Motor neuron (in vitro differentiated cells): ENCODE measurements at places on chromosomes 3 and 15. TPM values are rescaled to one million over a fixed set of nuclear protein-coding genes. Genes with fewer than 3 reads are reported as not detected.
A peak's percentile ranks its signal among the peaks of the same experiment; 100 is the strongest.

The ARHGEF26 gene
- 11.8 and 12.2 TPM in 2 replicates for total RNA-seq

The TRPM1 gene
- not detected in 2 replicates for total RNA-seq

The GOLGA8O gene
- not detected in 2 replicates for total RNA-seq

The SLC2A2 gene
- total RNA-seq = not detected in 2 replicates

The RTP4 gene
- total RNA-seq = not detected in 2 replicates

The DZIP1L gene
- total RNA-seq = 20.1 and 32.5 TPM in 2 replicates

GRCh38 chr3:86830566-86830965 is 160.4 kb downstream of the VGLL3 start:
- ATAC-seq = no peak

DNA sequence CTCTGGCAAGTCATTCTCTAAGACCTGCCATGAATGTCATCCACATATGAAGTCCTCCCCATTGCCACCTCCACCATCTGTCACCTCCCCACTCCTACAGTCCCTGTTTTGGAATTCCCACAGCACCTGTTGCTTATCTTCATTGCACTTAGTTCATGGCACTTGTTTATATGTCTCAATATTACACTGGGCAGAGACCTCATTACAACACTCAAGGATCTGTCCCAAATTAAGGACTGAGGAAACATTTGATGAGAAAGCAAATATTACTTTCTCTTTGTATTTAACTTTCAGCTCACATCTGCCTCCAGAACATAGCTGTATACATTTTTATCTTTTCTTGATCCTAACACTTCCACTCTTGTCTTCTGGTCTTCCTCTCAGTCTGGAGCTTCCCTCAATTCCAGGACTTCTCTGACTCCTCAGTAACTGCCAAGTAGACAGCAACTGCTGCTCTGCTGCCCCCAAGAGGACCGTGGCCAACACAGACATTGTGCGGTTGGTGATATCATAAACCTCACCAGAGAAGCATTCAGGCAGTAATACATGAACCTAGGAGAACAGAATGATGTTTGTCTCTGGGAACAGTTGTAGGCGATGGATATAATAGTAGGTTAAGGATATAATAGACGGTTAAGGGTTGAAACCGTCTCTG is 45.0 kb upstream of the FGF12 start:
- peak; percentile 52 for ATAC-seq

DNA sequence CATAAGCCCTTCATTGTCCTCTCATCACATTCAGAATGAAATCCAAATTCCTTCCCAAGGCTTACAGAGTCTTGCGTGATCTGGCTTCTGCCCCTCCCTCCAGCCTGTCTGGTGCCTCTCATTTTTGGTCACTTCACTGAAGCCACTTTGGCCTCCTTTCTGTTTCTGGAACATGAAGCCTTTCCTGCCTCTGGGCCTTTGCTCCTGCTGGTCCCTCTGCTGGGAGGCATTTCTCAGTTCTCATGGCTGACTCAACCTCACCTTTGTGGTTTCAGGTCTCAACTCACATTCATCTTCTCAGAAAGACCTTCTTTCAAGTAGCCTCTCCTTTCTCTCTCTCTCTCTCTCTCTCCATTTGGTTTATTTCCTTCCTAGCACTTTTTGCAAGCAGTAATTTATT is 43.9 kb upstream of the BHLHE40 start:
- ATAC-seq = no peak

DNA sequence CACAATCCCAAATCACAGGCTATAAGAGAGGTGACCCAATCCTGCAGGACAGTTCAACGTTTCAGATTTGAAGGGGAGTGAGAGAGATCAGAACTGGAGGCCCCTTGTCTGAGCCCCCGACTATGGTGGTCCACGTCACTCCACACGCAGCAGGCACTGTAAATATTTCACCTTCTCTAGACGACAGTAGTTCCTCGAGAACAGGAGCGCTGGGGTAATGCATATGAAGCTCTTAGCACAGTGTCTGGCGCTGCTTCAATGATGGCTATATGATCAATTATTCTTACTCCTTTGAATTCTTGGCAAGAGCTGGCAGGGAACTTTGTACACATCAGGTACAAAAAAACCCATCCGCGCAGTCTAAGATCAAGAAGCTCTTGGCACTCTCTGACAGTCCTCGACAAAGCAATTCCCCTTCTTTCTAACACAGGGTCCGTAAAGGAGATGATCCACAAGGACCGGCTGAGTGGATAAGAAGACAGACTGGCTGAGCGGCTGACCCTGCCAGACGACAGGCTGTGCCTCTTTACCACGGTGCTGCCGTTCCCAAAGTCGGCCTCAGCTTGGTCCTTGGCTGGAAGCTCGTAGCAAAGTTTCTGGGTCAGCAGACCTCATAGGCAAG is 522 bp upstream of the NRROS start:
- ATAC-seq = peak; percentile 48

- ATAC-seq = no peak
Measured at GRCh38 chr3:28840976-28841376, 439.9 kb upstream of the RBMS3 start.

GRCh38 chr15:101368861-101369642 is 74.0 kb upstream of the SNRPA1 start:
- no peak for ATAC-seq

- ATAC-seq = no peak
Measured at GRCh38 chr3:190384309-190384756, 3.6 kb upstream of the CLDN16 start.

- no peak for ATAC-seq
Measured at GRCh38 chr3:21100656-21101359, 650.2 kb downstream of the ZNF385D start.

DNA sequence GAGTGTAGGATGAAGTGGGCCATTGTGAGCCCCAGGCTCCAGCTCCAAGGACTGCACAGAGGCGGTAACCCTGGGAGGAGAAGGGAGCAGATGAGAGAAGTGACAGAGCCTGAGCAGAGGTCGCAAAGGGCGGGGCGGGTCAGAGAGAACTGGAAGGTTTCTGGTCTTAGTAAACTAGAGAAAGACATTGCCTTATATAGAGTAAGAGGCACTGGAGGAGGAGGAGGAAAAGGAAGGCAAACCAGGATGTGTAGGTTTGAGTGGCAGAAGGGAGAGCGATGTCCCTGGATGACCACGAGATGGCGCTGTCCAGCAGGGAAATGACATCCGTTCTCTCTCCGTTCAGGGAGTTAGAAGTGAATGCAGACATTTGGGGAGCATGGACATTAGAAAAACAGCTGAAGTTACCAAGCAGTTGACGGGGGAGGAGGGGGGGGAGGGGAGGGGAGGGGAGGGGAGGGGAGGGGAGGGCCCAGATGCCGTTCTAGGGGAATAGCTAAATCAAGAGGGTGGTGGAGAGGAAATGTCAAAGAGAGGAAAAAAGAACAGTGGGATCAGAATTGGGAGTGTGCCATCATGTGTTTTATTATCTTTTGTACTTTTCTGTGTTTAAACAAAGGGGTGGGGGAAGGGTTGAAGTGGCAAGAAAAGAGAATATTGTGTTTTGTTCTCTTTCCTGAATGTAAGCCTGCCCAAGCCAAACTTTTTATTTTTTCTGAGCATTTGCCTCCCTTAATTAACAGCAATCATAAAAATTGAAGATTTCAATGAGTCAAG is 48.8 kb downstream of the STARD5 start:
- ATAC-seq = peak; percentile 71

DNA sequence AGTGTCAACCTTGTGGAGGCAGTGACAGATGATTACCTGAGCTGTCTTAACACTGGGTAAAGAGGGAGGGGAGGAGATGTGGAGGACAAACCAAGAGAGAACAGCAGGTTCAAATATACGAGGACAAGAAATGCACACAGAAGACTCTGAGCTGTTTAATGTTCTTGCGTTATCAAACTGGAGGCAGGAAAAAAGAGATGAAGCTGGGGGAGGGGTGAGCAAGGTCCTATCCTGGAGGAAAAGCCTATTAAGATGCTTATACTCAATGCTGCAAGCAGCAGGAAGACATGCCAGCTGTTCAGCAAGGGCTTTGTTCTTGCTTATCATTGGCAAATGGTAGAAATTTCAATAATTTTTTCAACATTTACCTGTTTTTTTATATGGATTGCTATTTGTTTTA is 345.7 kb upstream of the TRIM42 start:
- ATAC-seq = no peak

- no peak for ATAC-seq
Measured at GRCh38 chr3:103167850-103168249, 733.0 kb downstream of the ZPLD1 start.

DNA sequence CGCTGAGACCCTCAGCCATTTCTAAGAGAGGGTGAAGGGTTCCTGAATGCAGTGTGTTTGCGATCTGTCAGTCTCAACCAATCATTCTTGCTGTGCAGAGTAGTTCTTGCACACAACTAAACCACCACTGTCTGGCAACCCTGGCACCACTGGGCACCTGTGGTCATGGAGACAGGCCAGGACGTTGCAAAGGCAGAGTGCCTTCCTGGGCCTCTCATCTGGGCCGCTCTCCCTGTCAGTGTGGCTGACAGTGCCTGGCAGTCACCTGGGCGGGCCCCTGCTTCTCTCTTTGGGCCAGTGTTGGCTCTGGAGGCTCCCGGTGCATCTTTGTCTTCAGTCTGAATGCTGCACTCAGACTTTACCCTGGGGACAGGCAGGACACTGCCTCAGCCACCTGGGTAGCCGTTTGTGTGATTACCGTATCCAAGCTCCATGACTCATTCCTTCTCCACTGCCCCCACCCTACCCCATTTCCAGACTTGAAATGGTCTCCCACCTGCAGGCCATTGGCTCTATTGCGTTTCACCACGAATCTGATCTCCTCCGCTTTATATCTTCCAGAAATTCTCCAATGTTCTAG is 104.6 kb upstream of the KLF13 start:
- ATAC-seq = peak; percentile 73

GRCh38 chr3:149377408-149378364 is at the start of gene TM4SF1:
TSS of gene TM4SF1 (minus strand) at chr3:149377649. CDS start at chr3:149377547, 102 bp downstream.
- ATAC-seq = no peak

DNA sequence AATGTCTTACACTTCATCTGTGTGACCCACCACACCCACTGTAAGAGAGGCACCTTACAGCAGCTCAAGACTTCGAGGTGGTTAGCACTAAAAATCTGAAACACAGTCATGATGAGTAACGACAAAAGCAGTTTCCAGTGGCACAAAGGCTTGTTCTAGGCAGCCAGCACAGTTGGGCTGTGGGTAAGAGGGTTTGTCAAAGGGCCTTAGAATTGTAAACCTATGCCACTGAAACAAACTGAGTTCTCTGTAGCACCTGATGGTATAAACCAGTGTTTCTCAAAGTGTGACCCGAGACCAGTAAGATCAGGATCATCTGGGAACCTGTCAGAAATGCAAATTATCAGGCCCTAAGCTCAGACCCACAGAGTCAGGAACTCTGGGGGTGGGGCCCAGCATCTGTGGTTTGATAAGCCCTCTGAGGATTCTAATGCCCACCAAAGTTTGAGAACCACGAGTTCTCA is 36.5 kb downstream of the DAPK2 start:
- peak; percentile 5 for ATAC-seq

DNA sequence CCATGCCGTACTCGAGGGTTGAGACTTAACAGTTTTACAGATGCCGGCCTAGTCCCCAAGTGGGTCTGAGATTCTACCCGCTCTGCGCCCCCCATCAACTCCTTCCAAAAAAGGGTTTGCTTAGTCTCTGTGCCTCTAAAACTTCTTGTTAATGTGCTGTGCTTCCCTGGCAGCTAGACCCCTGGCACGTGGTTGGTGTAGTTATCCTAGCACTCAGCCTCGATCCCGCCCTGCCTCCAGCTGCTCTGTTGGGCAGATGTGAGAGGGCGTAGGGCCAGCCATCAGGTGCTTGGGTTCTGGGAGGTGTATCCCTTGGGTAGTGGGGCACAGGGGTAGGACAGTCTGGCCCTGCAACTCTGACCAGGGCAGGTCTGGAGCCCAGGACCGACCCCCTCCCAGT is 79.5 kb downstream of the FBLN2 start:
- no peak for ATAC-seq
